ENCODE measurements at places on chromosomes 2 and 18.

DNA sequence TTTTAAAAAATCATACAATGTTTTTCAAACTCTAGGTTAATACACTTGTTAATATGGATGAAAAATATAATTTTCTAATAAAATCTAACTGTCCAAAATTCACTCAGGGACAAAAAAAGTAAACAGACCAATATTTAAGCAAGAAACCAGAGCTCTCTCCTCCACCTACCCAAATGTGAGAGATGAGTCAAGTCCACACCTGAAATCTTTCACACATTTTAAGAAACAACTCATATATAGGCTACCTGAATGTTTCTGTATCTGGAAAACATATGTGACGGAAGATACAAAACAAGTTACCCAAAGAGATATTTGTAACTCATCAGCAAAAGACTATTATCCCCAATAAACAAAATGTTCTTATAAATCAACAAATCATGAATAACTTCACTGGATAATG lies 20.2 kb downstream of the ZNF516 start:
- no peak for DNase-seq

- no peak for DNase-seq
Measured at GRCh38 chr2:12796657-12797056, 79.9 kb downstream of the TRIB2 start.

DNA sequence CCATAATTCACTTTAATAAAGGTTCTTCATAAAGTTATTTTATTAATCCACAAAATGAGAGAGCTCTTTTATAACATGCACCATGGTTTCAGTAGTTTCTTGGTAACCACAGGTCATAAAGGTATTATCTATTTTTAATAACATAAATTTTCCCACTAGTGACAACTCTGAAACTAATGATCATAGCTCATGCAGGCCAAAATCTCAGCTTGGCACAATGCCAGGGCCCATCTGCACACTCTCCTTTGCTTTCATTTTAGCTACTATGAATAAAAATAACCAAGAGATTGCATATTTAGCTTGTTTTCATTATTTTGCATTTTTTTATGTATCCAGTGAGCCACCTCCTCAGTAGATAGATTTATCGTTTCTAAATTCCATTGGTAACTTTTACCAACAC lies 691.8 kb upstream of the CHAC2 start:
- no peak for DNase-seq

- no peak for DNase-seq
Measured at GRCh38 chr18:80194874-80195570, 52.3 kb downstream of the PARD6G start.

DNA sequence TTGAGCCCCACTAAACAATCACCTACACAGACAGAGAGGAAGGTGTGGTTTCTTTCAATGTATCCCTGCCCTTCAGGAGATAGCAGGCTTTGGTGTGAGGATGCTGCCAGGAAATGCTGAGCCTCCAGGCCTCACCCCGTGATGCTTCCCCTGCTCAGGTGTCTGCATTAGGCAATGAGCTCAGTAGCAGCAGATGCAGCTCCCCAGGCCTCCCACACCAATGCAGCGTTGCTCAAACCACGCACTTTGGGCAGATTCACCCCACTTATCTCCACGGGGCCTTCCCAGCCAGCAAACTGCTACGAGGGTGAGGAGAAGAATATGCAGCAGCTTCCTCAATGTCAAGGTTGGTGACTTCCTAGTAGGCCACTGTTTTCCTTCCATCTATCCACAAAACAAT lies 229.3 kb upstream of the PXDN start:
- no peak for DNase-seq

- DNase-seq: no peak
Measured at GRCh38 chr2:26292646-26293045, 47.9 kb downstream of the HADHB start.

GRCh38 chr2:241126771-241127202 lies 22.5 kb downstream of the PASK start:
- DNase-seq: no peak

GRCh38 chr2:154400563-154401290 lies 297.8 kb upstream of the KCNJ3 start:
- no peak for DNase-seq

GRCh38 chr2:97967216-97967592 lies 28.5 kb downstream of the TMEM131 start:
- no peak for DNase-seq

DNA sequence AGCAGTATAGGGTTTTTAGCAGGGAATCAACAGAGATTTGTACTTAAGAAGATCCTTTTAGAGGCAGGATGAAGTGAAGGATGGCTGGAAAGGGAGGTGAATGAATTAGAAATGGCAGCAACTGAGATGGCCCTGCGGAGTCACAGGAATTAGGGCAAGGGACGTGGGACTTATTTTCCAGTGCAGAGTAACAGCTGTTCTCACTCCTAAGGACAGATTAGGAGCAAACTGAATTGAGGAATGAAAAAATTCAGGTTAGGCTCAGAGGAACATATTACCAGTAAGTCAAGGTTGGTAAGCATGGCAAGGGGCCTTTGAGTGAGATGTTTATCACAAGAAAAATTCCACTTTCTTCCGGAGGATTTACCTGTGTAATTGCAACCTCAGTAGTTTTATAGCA lies 34.4 kb downstream of the COL4A3 start:
- DNase-seq: no peak

DNA sequence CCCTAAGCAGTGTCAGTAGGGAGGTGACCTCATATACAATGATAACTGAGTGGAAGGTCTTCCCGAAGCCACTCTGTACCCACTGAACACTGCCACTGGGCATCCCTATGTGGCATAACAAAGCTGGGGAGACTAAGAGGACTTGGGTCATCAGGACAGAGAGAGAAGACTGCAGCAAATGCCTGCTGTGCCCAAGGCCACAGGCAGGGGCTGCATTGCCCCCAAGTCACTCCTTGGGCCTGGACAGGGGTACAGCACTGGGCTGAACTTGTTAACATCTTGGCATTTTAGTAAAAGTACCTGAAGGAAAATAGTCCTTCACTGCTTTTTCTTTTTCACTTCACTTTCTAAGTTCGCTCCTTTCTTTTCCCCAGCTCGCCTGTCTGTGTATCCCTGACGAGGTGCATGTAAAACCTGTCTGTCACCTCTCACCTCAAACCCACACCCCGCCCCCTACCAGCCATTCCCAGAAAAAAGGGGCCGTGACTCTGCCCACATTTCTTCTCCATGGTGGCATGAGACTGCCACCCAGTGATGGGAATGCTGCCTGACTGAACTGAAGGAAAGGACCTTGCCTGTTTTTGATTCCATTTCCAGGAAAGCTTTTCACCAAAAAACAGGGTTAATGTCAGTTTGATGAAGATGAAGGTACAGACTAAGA lies 62.9 kb downstream of the MTHFD2 start:
- peak; percentile 43 for DNase-seq

DNA sequence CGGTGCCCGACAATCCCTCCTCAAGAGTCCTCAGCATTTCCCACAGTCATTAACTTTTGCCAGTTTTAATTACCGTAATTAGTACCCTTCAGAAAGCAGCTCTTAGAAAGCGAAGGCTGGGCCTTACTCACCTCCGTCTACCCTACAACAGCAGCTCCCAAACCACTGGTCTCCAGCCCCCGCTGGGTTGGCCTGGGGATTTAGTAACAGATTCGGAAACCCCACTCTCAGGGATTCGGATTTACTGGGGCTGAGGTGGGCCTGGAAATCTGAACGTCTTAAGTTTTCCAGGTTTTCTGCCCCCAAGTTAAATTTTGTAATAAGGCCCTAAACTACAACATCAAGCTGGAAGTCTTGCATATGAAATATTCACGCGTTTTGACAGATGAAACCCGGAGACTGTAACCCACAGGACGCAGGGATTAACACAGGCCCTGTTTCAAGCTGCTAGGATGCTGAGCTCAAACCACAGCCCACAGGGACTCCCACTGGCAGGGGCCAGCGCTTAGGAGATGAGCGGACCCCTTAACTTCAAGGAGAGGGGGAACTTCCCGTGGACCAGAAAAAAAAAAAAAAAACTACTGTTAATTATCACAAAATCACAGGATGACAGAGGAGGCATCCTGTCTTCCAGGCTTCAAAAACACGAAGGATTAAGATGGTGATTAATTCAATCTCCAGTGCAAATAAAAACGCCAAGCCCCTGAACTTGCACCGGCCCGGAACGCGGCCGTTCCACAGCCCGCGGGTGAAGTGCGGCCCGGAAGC lies 985 bp downstream of the ILKAP start:
- DNase-seq: peak; percentile 7

- DNase-seq: no peak
Measured at GRCh38 chr2:12424809-12425208, 291.9 kb upstream of the TRIB2 start.

- no peak for DNase-seq
Measured at GRCh38 chr2:23269747-23270146, 115.2 kb upstream of the KLHL29 start.

DNA sequence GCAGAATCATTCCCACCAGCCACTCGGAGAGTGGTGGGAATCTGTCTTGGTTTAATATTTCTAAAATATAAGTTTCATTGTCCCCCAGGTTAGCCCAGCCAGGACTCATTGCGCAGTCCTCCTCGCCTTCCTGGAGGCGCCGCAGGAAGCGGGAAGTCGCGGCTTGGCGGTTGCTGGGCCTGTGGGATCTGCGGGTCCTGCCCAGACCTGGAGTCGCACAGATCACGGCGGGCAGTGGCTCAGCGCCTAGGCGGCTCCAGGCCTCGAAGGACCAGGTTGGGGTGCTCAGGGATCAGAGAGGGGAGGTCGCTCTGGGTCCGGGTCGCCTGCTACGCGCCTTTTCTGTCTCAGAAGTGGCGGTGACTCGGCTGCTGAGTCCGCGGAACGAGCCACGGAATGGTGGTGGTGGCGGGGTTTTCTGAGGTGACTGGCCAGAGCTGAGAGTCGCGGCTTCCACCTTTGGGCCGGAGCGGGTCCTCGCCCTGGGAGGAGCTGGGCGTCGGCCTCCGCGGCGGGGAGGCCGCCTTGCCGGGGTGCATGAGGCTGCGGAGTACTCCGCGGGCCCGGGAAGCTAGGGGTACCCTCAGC lies 2.6 kb downstream of the HOXD3 start:
- no peak for DNase-seq

- no peak for DNase-seq
Measured at GRCh38 chr2:234454433-234454832, 42.4 kb downstream of the ARL4C start.

- DNase-seq: no peak
Measured at GRCh38 chr2:201906777-201907562, 100.6 kb downstream of the CDK15 start.

GRCh38 chr2:45583977-45584376 lies 27.1 kb downstream of the SRBD1 start:
- DNase-seq: no peak

GRCh38 chr2:71531522-71532047 lies 78.2 kb downstream of the DYSF start:
- no peak for DNase-seq

DNA sequence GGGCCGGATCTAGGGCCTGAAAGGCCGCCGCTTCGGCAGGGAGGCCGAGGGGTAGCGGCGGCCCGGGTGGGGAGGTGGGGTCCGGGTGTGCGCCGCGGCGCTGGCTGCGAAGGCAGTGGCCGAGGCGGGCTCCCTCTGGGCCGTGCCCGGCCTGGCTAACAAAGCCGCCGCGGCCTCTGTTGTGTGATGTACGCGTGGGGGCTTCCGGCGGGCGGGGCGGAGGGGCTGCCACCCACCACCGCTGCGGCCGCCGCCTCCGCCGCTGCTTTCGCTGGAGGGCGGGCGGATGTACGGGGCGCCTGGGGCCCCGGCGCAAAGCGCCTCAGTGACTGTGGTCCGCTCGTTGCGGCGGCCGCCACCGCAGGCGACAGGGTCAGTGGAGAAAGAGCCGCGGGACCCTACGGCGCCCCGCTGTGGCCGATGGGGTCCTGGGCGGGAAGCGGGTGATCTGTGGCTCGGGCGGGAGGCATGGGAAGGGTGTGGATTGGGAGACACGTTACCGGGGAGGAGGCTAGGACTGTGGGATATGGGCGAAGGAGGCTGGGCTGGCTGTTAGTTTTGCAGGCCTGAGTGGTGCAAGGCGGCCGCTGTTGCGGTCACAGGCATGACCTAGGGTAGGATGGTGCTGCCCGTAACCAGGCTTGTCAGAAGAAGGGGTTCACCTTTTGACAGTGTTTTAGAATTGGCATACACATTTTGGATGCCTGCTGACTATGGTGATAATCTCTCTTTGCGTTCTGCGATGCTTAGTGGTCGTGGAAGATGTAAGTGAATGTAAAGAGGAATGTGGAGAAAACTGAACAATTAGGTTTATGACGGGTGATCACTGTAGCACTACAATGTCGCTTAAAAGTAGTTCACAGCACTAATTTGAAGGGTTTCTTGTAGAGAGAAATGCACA lies 662 bp downstream of the BZW1 start:
- peak; percentile 67 for DNase-seq

DNA sequence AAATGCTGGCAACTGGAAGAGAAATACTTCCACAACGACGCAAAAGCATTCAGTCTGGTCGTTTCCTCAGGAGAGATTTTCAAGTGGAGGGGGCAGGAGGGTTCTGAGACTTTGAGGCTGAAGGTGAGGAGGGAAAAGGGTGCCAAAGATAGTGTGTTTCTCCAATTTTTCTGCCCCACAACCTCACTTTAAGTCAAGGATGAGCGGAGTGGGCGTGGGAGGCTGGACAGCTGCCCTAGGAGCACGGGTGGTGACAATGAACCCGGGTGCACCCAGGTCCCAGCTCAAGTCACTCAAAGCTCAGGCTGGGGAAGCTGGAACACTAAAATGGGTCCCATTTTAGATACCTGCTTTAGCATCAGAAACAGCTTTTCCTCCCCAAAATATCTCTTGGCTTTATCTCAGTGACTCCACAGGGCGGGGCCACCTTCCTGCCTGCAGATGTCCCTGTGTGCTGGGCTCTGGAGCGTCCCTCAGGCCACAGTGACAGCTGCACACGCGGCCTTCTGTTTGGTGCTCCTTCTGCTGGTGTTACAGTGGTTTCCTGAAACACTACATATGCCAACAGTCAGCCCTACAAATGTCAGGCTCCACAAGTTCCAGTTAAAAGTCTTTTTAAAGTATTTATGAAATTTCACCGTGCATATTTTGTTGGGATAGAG lies 1.4 kb upstream of the MBP start:
- DNase-seq: no peak

- DNase-seq: peak; percentile 51
Measured at GRCh38 chr2:4762951-4763376, 929.2 kb upstream of the SOX11 start.

GRCh38 chr2:230774348-230774951 lies 61.8 kb downstream of the CAB39 start:
- peak; percentile 33 for DNase-seq

- no peak for DNase-seq
Measured at GRCh38 chr2:24040511-24040910, 6.7 kb downstream of the WDCP start.

GRCh38 chr2:138716183-138716582 lies 64.0 kb downstream of the NXPH2 start:
- DNase-seq: peak; percentile 7

- no peak for DNase-seq
Measured at GRCh38 chr2:238239543-238239862, 335 bp downstream of the HES6 start.

GRCh38 chr2:177037569-177037968 lies 175.0 kb upstream of the HNRNPA3 start:
- no peak for DNase-seq

Measured in NCI-H460 (cell line).